Neuronal stem cell (in vitro differentiated cells): ENCODE measurements at places on chromosomes 7 and 10.

GRCh38 chr10:5440206-5440605 lies 27.8 kb downstream of the NET1 start:
- no peak for DNase-seq

DNA sequence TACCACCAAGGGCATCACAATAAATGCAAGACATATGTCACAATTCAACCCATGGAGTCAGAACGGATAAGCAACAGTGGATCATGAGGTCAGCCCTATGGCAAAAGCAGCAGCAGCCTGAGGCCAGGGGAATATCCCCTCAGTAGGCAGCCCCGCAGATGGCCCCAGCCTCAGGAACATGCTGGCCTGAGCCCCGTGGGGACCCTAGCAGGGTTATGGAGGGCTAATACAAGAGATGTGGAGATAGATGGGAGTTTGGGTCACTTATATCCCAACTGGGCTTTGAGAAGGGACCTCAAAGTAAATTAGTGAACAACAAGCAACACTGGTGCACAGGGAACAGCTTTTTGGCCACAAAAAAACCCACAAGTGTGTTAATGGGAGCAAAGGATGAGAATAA lies 9.1 kb downstream of the TMEM72 start:
- DNase-seq: no peak

DNA sequence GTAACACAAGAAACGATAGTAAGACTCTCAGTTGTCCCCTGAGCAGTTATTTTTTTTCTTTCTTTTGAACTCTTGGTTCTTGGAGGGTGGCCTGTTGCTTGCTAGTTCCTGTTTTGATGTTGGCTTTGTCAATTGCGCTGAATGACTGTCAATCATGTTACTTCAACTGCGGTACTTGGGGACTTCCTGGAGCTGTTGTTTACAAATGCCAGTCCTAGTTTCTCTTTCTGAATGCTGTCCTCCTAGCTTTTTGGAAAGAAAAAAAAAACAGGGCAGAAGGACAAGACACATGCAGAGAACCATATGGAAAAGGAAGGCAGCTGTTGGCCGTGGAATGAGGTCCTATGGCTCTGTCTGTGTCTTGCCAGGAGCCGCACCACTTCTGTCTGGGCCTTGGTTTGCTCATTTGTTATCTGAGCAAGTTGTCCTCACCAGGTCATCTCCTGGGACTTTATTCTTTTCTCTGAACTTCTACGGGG lies 7.0 kb upstream of the PDCD4 start:
- DNase-seq: no peak

DNA sequence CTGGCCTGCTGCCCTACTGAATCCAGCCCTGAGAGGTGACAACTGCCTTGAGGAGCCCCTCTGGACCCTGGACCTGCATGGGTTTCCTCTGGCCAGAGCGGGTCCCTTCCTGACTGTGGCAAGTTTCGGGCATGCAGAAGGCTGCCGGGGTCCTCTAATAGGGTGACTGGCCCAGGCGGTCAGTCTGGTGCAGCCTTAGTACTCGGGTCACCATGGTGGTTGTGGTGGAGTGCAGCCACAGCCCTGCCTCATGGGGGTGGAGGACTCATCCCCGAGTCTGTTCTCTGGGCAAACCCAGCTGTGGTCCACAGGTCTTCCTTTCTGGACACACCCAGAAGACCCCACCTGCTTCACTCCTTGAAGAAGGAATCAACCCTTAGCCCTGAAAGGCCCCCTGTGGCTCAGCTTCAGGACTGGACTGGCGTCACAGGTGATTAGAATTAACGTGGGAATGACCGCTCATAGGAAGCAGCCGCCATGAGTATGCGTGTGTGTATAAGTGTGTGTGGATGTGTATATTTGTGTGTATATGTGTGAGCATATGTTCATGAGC lies 28.7 kb downstream of the RAMP3 start:
- no peak for DNase-seq

DNA sequence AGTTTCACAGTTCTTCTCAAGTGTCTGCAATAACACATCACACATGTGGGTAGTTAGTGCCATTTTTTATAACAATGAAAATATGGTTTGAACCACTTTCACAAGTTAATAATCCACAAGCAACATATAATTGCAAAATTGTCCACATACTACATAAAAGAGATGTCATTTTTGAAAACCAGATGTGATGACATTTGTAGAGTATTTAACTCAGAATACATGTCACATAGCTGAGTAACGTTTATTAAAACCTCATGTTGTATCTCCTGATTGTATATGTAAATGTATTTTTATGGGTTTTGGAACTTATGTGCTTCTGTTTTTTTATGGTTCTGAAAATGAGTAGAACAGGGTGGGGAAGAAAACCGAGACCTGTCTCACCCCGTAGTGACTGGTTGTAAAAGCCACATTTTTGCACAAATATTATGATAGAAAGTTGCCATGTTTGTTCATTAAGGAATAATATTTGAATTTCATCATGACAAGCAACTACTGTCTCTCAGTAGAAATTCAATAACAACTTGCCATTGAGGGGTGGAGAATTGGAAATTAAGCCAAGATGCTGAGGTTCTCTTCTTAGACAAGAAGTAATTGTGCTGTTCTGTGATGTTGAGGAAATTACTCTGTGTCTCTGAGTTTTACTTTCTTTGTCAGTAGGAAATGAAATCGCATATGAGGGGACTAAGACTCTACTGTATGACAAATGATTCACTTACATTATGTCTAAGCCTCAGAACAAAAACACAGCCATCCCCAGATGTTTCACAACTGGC lies 29.2 kb upstream of the EGFR start:
- DNase-seq: no peak

DNA sequence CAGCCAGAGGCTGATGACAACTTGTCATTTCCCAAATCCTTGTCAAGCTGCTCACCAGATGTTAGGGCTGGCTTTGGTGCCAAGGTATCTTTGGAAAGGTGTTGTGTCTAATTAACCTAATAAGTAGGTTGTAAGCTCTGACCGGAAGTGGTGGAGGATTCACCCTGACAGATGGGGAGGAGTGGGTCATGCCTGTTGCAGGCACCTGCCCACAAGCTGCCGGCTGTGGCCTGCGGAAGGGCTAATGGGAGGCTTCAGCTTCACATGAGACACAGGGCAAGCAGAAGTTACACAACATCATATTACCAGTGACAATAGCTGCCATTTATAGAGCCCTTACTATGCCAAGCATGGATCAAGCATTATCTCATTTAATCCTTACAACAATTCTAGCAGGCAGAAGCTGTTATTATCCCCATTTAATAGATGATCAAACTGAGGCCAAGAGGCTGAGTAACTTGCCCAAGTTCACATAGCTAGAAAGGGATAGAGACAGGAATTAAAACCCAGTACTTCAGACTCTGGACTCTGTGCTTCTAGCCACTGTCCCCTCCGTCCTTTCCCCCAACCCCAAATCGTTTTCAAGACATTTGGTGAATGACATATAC lies 63.1 kb upstream of the DUSP5 start:
- DNase-seq: no peak

- no peak for DNase-seq
Measured at GRCh38 chr7:5667391-5667790, 114.1 kb downstream of the RNF216 start.
